ENCODE measurements at places on chromosomes 12 and 14. TPM values are rescaled to one million over a fixed set of nuclear protein-coding genes. Genes with fewer than 3 reads are reported as not detected.

DHRS4L2 gene
- total RNA-seq: 18.9 TPM

FAM181A gene
- total RNA-seq: not detected

NFE2 gene
- 1.0 TPM for total RNA-seq

KDM2B gene
- 14.7 TPM for total RNA-seq

PRIMA1 gene
- 3.9 TPM for total RNA-seq

KLRK1 gene
- total RNA-seq: 3.3 TPM

All from left cardiac atrium (tissue), 4 donors.